ENCODE measurements at places on chromosomes 1 and 21. TPM values are rescaled to one million over a fixed set of nuclear protein-coding genes. Genes with fewer than 3 reads are reported as not detected.

ST6GALNAC5 gene
- 0.31 TPM for total RNA-seq

FAAH gene
- 84.5 TPM for total RNA-seq

FMO3 gene
- total RNA-seq = not detected

HES3 gene
- not detected for total RNA-seq

OR2L2 gene
- total RNA-seq = not detected

RAP1GAP gene
- 45.2 TPM for total RNA-seq

C1orf94 gene
- total RNA-seq = not detected

HSD3B1 gene
- 0.92 TPM for total RNA-seq

RAB3B gene
- 9.2 TPM for total RNA-seq

OR10Z1 gene
- total RNA-seq = not detected

ZNF691 gene
- 5.0 TPM for total RNA-seq

PCSK9 gene
- 37.0 TPM for total RNA-seq

NMNAT1 gene
- 25.5 TPM for total RNA-seq

RNU1-2 gene
- 5,589 TPM for total RNA-seq

GBP5 gene
- 2.7 TPM for total RNA-seq

KIAA0040 gene
- total RNA-seq = 14.9 TPM

CLEC20A gene
- not detected for total RNA-seq

HTR1D gene
- total RNA-seq = 1.1 TPM

HTR6 gene
- not detected for total RNA-seq

OSCP1 gene
- total RNA-seq = 2.7 TPM

ALG14 gene
- 9.8 TPM for total RNA-seq

ZFP69B gene
- total RNA-seq = 0.98 TPM

MAP3K7CL gene
- 4.4 TPM for total RNA-seq

Data from left colon (tissue), 2 donors.